ENCODE measurements at places on chromosomes 13 and 19. TPM values are rescaled to one million over a fixed set of nuclear protein-coding genes. Genes with fewer than 3 reads are reported as not detected.

The ZNF221 gene
- total RNA-seq, result 12.1 TPM

- peak; percentile 29 for DNase-seq
- H3K27ac ChIP-seq, result no peak overlapping the region
- H3K27me3 ChIP-seq, result no peaks in the 10 kb centered on the region
- no peak overlapping the region for H3K4me3 ChIP-seq
Observed at GRCh38 chr13:24502533-24503378, 9.8 kb downstream of the PARP4 start.

GRCh38 chr13:108961542-108962125 is 332.2 kb downstream of the MYO16 start:
- H3K27ac ChIP-seq, result no peak overlapping the region
- H3K36me3 ChIP-seq, result no peaks in the 10 kb centered on the region
- no peaks in the 10 kb centered on the region for H3K4me1 ChIP-seq
- DNase-seq, result peak; percentile 76
- no peaks in the 10 kb centered on the region for H3K27me3 ChIP-seq

The ZNF701 gene
- total RNA-seq, result 17.9 TPM

The APOC4 gene
- not detected for total RNA-seq

DNA sequence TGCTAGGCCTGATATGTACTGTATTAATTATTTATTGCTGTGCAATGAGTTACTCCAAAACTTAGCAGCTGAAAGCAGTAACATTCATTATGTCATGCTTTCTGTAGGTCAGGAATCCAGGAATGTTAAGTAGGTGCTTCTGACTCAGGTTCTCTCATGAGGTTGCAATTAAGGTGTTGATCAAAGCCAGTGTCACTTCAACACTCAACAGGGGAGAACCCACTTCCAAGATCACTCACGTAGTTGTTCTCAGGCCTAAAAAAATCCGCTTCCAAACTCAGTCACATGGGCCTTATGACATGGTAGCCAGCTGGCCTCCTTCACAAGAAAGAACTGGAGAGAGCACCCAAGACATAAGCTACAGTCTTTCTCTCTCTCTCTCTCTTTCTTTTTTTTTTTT is 211.1 kb upstream of the NBEA start:
- no peak overlapping the region for H3K27ac ChIP-seq
- peaks cover 15% of the 10 kb centered on the region for H3K4me1 ChIP-seq
- no peaks in the 10 kb centered on the region for H3K27me3 ChIP-seq
- DNase-seq, result no peak

DNA sequence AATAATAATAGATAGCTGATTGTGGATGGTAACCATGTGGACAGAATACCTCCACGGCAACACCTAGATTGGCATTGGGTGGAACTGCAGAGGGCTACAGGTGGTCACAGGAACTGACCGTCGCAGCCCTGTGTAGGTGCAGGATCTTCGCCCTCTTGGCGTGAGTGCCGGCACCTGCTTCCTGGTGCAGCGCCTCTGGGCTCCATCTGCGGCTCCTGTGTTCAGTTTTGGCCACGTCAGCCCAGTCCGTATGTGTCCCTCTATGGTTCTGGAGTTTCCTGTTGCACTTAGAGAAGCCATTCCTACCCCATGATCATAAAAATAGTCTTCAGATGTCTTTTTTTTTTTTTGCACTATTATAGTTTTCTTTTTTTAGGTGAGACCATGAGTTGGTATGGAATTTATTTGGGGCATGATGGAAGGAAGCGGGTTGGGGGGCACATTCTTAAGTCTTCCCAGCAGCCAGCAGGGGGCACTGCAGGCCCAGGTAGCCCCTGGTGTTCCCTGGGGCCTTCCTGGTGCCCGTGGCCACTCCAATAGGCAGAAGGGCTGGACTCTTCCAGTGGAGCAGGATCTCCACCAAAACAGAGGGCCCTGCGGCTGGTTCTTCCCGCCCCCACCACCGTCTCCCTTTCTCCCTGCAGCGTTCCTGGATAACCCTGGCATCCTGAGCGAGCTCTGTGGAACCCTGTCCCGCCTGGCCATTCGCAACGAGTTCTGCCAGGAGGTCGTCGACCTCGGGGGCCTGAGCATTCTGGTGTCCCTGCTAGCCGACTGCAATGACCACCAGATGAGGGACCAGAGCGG is 10.1 kb upstream of the SLC25A42 start:
- peaks cover 92% of the 10 kb centered on the region for H3K36me3 ChIP-seq
- H3K4me1 ChIP-seq, result no peaks in the 10 kb centered on the region
- no peaks in the 10 kb centered on the region for H3K27me3 ChIP-seq
- H3K27ac ChIP-seq, result no peak overlapping the region

- no peak overlapping the region for H3K4me3 ChIP-seq
- H3K36me3 ChIP-seq, result no peaks in the 10 kb centered on the region
- H3K4me1 ChIP-seq, result peaks cover 3% of the 10 kb centered on the region
- H3K27me3 ChIP-seq, result no peaks in the 10 kb centered on the region
Observed at GRCh38 chr13:32414580-32414979, 13.3 kb downstream of the N4BP2L1 start.

DNA sequence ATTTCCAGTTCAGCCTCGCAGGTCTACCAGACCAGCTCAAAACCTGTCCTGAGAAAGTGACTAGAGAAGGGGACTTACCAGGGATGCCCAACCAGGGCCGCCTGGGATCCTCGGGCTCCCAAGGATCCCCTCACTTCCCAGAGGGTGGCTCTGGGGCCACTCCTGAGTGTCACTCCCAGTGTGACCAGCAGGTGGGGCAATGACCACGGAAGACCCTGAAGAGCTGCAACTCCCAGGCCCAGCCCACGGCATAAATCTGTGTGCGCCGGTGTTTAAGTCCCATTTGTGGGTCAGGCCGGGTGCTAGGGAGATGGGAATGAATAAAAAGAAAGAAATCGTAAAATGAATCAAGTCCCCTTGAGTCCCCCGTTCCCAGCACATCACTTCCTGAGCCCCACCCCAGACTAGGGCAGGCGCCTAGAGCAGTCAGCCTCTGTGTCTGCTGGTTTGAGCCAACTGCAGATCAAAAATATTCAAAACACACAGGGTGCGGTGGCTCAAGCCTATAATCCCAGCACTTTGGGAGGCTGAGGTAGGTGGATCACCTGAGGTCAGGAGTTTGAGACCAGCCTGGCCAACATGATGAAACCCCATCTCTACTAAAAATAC is 10.7 kb downstream of the PTGIR start:
- no peak overlapping the region for H3K4me3 ChIP-seq
- H3K27ac ChIP-seq, result peak overlapping the region; percentile 2
- peaks cover 20% of the 10 kb centered on the region for H3K36me3 ChIP-seq

The CYSLTR2 gene
- total RNA-seq, result not detected

GRCh38 chr13:79398915-79399314 is 7.1 kb downstream of the RBM26 start:
- peaks cover 28% of the 10 kb centered on the region for H3K36me3 ChIP-seq
- H3K27me3 ChIP-seq, result no peaks in the 10 kb centered on the region
- no peak overlapping the region for H3K27ac ChIP-seq

GRCh38 chr19:13172346-13173138 is 22.3 kb downstream of the IER2 start:
- H3K36me3 ChIP-seq, result no peaks in the 10 kb centered on the region
- H3K27me3 ChIP-seq, result no peaks in the 10 kb centered on the region
- peak overlapping the region; percentile 67 for H3K27ac ChIP-seq

- H3K27ac ChIP-seq, result no peak overlapping the region
- H3K27me3 ChIP-seq, result no peaks in the 10 kb centered on the region
- H3K36me3 ChIP-seq, result no peaks in the 10 kb centered on the region
- H3K4me1 ChIP-seq, result peaks cover 6% of the 10 kb centered on the region
- no peak for DNase-seq
Observed at GRCh38 chr19:50189331-50189730, 14.1 kb upstream of the MYH14 start.

The TSC22D1 gene
- 195 TPM for total RNA-seq

GRCh38 chr19:55654323-55654867 is 440 bp upstream of the U2AF2 start:
- peak overlapping the region; percentile 96 for H3K4me3 ChIP-seq
- H3K27me3 ChIP-seq, result no peaks in the 10 kb centered on the region
- DNase-seq, result peak; percentile 100
- H3K36me3 ChIP-seq, result peaks cover 35% of the 10 kb centered on the region
- H3K4me1 ChIP-seq, result peaks cover 60% of the 10 kb centered on the region

The DIS3 gene
- total RNA-seq, result 15.8 TPM

DNA sequence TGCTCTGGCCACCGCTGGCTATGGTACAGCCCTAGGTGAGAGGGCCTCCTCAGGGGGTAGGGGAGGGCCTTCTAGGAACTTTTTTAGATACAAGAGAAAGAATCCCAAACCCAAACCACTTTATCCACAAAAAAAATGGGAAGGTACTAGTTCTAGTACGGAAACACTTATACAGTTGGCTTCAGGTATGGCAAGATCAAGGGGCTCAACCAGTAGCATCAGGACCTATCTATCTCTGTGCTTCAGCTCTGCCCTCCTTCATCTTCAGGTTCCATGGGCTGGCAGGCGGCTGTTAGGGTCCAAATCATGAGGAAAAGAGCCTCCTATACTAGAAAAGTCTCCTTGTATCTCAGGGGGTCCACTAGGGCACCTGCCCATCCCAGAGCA is 1.8 kb downstream of the MRI1 start:
- H3K27me3 ChIP-seq, result no peaks in the 10 kb centered on the region
- H3K4me1 ChIP-seq, result peaks cover 32% of the 10 kb centered on the region
- no peak for DNase-seq

GRCh38 chr13:74452881-74453280 is 318.7 kb upstream of the KLF12 start:
- no peak for DNase-seq
- H3K4me3 ChIP-seq, result no peak overlapping the region
- H3K27ac ChIP-seq, result no peak overlapping the region
- no peaks in the 10 kb centered on the region for H3K36me3 ChIP-seq

DNA sequence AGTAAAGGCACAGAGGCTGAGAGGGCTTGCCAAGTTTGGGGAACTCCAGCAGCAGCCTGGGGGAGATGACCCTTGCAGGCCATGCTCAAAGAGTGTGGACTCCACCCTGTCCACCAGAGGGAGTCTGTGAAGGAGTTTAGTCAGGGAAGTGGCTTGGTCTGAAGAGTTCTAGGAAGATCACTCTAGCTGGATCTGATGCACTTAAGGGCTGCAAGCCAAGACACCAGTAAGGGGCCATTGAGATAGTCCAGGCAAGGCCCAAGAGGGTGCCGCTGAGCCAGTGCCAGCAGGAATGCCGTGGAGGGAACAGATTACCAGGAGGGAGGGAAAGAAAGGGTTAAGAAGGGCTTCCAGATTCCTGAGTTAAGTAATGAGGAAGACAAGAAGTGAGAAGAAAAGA is 68.7 kb downstream of the ZAR1L start:
- H3K4me1 ChIP-seq, result peaks cover 17% of the 10 kb centered on the region
- peaks cover 22% of the 10 kb centered on the region for H3K36me3 ChIP-seq
- DNase-seq, result peak; percentile 68
- H3K27ac ChIP-seq, result no peak overlapping the region
- H3K4me3 ChIP-seq, result no peak overlapping the region

DNA sequence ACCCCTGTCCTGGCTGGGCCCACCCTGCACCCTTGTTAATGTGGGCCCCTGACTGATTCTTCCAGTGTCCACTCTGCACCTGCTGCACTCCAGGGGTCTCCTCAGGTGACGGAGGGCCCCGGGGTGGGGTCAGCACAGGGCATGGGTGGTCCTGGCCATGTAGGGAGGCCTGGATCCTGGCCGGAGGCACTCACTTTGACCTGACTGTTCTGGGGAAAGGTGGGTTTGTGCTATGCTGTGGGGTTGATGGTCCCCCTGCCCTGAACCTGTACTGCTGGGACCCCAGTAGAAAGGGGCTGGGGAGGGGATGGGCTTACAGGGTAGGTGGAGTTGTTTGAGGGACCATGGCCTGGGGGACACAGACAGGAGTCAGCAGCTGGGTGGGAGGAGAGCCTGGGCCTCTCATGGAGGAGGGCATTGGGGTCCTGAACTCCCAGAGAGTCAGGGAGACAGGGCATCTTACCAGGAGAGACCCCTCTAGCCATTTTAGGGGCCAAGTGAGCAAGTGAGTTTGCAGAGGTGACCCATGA is 25.8 kb upstream of the CEACAM1 start:
- no peaks in the 10 kb centered on the region for H3K4me1 ChIP-seq
- no peaks in the 10 kb centered on the region for H3K36me3 ChIP-seq
- no peak for DNase-seq
- peaks cover 36% of the 10 kb centered on the region for H3K27me3 ChIP-seq
- no peak overlapping the region for H3K27ac ChIP-seq

The LRRC4B gene
- total RNA-seq, result 4.4 TPM

The CDADC1 gene
- total RNA-seq, result 11.0 TPM

GRCh38 chr13:41382431-41382830 is 71.4 kb downstream of the NAA16 start:
- H3K36me3 ChIP-seq, result peaks cover 1% of the 10 kb centered on the region
- DNase-seq, result no peak
- H3K27ac ChIP-seq, result no peak overlapping the region
- H3K4me3 ChIP-seq, result no peak overlapping the region
- no peaks in the 10 kb centered on the region for H3K27me3 ChIP-seq
- no peaks in the 10 kb centered on the region for H3K4me1 ChIP-seq

DNA sequence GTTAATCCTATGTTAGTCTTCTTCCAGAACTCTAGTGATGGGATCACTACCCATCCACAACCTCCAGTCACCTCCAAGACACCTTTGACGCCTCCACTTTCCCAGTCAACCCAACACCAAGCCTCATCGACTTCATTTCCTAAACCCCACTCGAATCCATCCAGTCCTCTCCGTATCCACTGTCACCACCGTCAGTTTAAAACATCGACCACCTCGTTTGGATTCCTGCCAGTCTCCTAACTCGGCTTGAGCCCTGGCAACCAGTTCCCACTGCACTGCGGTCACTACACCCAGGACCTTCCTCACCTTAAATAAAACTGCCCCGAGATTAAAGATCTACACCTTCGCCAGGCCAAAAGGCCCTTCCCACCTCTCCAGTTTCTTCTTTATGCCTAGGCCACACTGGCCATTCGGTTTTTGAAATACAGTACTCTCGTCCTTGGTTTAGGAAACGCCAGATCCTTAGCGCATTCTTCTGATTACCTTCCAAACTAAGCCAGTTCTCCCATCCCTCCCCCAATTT is 1.2 kb downstream of the MTIF3 start:
- H3K4me1 ChIP-seq, result peaks cover 23% of the 10 kb centered on the region
- peak overlapping the region; percentile 99 for H3K27ac ChIP-seq
- no peaks in the 10 kb centered on the region for H3K36me3 ChIP-seq
- peak; percentile 36 for DNase-seq
- H3K27me3 ChIP-seq, result no peaks in the 10 kb centered on the region

- no peaks in the 10 kb centered on the region for H3K4me1 ChIP-seq
- H3K4me3 ChIP-seq, result no peak overlapping the region
- DNase-seq, result no peak
- no peaks in the 10 kb centered on the region for H3K27me3 ChIP-seq
Observed at GRCh38 chr13:38537051-38537450, 149.8 kb upstream of the FREM2 start.

The B3GNT8 gene
- 0.92 TPM for total RNA-seq

DNA sequence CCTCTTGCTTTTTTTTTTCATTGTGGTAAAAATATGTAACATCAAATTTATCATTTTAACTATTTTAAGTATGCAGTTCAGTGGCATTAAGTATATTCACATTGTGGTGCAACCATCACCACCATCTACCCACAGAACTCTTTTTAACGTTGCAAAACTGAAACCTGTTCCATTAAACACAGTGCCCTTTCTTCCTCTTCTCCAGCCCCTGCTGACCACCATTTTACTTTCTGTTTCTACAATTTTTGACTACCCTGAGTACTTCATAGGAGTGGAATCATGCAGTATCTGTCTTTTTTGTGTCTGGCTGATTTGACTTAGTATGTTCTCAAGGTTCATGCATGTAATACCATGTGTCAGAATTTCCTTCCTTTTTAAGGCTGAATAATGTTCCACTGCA is 153.1 kb downstream of the FGF9 start:
- no peaks in the 10 kb centered on the region for H3K27me3 ChIP-seq
- no peak overlapping the region for H3K27ac ChIP-seq

The CYP2A6 gene
- not detected for total RNA-seq
